NCI-H1436 (cell line): ENCODE measurements at places on chromosomes 6 and 20.

DNA sequence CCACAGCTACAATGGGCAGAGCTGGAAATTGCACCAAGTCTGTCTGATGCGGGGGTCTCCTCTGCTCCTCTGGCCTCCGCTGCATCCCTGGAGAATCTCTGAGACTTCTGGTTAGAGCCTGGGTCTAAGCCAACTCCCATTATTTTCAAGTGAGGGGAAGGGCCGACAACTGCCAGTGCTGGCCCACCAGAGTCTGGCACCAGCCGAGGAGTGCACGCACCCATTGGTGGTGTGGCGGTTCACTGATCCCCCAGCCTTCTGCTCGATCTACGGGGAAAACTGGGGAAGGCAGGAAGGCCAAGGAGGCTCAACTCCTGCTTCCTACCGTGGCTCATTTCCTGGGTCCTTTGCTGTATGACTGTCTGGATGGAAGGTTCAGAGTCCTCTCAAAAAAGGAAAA, 6.2 kb downstream of the NQO2 start:
- no peak for DNase-seq

- DNase-seq = no peak
Measured at GRCh38 chr6:156061465-156061864, 605.8 kb upstream of the NOX3 start.

DNA sequence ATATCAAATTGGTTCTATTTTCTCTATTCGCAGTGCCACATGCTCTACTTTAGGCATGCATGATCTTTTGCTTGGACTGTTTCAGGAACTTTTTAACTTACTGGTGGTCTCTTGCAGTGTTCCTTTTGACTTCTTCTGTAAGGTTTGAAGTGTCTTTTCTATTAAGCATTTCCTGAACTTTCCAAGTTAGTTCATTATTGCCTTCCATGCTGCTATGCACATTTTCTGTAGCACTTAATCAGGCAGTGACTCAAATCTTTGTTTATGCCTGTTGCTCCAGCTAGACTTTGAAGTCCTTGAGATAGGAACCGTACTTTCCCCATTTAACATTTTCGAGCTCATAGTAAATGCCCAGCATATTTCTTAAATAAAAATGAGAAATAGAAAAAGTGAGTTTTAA, 52.2 kb downstream of the FAM83B start:
- DNase-seq = no peak

GRCh38 chr6:40634429-40634828, 47.3 kb upstream of the LRFN2 start:
- peak; percentile 2 for DNase-seq

DNA sequence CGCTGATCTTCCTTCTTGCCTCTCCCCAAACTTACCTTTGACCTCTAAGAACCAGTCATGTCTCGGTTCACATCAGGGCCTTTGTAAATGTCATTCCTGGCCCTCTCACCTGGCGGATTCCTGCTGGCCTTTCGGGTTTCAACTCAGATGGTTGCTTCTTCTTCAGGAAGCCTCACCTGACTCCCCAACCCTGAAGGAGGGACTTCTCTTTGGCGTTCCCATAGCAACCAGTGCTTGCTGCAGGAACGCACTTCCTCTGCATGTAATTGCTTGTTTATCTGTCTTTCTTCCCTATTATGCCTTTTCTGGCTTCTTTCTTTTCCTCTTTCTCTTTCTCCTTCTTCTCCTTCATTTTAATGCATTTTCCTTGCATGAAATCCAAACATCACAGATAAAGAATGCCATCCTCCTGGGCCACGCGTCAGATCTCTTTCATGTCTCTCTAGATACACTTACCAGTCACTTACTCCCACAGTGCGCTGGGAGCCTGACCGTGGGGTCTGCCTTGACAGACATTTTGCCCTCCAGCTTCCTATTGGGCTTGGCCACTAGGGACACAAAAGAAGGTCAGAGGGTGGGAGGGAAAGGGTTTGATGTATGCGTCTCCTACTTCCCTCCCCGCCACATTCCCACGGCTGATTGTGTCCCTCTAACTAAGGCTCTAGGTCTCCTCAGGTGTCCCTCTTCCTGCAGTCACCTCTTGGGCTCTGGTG, 295.7 kb upstream of the TSHZ2 start:
- DNase-seq = no peak
